Stimulated activated CD4-positive, alpha-beta T cell treated with anti-CD3 and anti-CD28 coated beads, Interleukin-1b, Interleukin-23, amount 100 ng/mL, for 1 hour (primary cell): ENCODE measurements at places on chromosomes 2 and 18.

DNA sequence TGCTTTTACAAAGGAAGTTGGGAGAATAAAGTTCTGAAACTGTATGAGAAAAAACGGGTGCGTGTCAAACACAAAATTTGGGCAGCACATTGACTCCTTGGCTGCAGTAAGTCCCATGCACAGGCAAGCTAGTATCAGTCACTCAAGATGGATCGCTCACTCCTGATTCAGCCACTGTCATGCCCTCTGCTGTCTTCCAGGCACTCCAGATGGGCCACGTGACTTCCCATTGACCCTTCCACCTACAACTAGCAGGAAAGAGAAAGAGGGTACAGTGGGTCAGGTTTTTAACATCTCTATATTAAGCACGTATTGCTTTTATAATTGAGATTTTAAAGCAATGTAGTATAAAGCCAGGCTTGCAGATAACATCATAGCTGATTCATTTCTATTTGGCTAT is 8.6 kb downstream of the ARHGEF33 start:
- DNase-seq: no peak

GRCh38 chr2:85255813-85256594 is 71.8 kb downstream of the TGOLN2 start:
- DNase-seq: no peak

DNA sequence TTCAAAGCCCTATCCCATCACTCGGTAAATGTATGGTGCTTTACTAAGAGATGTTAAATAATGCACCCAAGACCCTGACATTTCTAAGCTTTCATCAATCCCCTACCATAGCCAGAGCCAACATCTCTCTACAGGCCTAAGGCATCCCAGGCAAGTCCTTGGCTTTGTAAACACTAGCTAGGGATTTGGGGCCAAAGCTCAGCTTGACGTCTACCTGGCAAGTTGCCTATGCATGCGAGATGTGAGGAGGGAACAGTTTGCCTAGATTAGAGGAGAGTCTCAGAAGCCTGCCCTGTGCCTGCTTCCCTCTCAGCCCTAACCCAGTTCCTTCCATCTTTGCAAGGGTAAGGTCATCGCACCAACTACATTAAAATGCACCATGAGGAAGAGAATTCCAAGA is 221.5 kb upstream of the NCKAP5 start:
- no peak for DNase-seq

DNA sequence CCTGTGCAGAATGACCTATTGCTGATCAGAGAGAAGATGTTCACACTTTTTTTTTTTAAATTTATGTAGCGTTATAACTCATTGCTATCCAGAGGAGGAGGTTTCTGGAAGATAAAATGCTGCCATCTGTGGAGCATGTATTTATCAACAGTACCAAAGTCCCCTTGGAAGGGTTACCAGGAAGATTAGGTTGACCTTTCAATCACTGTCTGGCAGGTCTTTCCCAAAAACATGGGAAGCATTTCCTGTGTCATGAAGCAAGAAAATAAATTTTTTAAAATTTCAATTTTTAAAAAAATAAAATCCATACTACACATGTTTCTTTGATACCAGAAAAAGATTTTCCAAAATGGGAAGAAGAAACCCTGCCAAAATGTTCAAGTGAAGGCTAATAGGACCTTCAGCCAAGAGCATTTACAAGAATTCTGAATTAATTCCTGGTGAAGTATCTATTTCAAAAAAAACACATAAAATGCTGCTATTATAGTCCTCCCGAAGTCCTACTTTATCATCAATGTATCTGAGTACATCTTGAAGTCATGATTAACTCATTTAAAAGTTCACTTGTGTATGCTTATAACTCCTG is 143.9 kb upstream of the RND3 start:
- DNase-seq: no peak

DNA sequence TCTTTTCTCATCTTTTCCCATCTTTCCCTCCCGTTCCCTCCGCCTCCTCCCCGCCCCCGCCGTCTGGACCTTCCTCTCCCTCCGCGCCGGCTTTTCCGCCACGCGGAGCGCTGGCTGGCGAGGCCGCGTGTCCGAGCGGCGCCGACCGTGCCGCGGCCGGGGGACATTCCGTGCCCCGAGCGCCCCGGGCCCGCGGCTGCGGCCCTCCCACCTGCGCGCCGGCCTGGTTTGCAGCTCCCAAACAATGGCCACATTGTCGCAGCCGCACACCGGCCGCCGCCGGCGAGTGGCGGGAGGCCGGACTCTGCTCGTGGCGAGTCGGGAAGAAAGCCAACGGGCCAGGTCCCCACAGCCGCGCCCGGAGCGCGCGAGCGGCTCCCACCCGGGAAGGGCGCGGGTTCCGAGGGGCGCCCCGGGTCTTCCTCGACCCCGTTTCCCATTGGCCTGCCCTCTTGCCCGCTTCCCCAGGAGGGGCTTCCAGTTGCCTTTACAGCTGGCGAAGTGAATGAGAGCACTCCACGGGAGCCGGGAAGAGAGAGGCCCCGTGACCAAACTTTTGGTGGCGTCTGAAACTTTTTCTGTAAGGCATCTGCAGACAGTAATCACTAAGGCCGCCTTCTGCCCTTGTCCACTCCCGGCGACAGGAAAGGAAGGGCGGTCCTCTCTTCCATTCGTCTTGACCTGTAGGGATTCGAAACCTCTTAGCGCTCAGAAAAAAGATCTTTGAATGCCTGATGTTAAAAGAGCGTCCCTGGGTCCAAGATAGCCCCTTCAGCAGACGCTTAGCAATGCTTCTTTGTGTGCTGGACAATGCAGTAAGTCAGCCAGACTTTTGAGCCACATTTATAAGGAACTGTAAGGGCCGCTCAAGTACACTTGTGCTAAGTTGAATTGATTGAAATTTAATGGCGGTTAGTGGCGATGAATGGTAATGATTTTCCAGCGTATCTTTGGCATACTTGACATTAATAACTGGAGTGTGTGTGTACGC is 6.2 kb downstream of the GLI2 start:
- no peak for DNase-seq

DNA sequence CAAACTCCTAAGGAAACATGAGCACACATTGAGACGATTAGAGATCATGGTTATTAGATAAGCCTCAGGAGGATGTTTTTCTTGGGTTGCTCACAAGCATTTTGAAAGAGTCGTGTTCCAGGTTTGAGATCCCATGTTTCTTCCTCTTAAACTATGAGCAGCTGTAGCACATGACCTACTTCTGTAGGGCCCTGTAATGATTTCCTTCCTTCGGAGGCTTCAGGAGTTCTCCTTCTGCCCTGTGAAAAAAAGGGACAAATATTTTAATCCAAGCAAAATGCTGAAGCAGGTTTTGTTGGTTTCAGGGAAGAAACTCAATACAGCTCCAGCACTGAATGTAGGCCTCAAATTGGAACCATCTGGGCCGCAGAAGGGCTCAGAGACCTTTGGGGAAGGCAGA is 82.6 kb downstream of the POU3F3 start:
- DNase-seq: no peak

GRCh38 chr2:84815146-84815545 is 65.7 kb downstream of the TRABD2A start:
- no peak for DNase-seq

DNA sequence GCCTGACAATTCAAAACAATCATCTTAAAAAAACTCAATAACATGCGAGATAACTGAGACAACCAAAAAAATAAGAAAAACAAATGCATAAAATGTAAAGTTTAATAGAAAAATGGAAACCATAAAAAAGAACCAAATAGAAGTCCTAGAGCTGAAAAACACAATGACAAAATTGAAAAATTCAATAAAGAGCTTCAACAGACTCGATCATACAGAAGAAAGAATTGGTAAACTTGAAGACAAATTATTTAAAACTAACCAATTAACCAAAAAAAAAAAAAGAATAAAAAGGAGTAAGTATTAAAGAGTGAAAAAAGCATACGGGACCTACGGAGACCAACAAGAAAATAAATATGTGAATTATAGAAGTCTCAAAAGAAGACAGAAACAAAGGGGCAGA is 37.7 kb downstream of the GPC1 start:
- no peak for DNase-seq

DNA sequence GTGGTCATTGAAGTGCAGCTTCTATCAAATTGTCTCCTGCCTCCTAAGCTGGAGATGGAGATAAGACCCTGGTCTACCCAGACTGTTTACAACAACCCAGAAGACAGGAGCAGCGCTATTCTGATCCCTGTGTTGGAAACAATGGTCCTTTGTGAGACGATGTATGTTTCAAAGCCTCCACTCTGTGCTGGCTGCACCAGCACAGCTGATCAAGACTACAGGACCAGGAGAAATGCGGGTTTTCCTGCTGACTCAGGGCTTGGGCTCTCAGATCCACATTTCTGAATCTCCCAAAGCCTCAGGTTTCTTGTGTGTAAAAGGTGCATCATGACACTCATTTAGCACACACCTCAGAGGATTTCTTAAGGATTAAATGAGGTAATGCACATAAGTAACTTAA is 92.0 kb downstream of the POU3F3 start:
- no peak for DNase-seq

GRCh38 chr2:17591846-17592245 is 51.4 kb downstream of the VSNL1 start:
- DNase-seq: no peak

GRCh38 chr2:62660582-62661262 is 44.8 kb upstream of the EHBP1 start:
- DNase-seq: no peak

GRCh38 chr2:150617351-150617978 is 130.0 kb upstream of the RND3 start:
- DNase-seq: no peak

GRCh38 chr2:147758821-147759220 is 86.0 kb upstream of the ACVR2A start:
- no peak for DNase-seq

DNA sequence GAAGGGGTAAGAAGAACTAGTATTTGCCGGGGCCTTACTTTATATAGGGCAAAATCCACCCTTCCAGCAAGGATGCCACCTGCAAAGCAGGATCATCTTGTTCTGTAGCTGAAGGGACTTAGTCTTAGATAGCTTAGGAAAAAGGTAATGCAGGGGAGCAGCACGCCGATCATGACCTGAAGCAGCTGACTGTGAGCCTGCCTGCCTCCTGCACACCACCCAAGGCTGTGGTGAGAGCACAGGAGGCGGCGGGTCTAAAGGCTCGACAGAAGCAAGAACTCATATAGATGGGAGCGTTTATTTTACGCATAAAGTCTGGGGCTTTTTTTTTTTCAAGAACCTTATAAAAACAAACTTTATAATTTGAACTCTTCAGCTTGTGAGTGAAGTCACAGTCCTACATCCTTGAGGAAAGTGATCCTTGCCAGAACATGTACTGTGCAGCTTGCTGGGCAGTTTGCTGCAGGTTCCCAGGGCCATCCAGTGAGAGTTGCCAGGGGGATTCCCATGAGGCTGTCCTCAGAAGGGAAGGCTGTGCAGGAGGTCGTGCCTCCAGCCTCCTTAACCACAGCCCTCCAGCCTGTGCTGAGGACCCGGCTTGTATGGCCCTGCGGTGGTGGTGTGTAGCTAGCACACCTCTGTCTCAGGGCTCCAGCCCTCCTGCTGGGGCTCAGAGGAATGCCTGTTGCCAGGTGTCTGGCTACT is 92.1 kb downstream of the RNF144A start:
- DNase-seq: no peak

DNA sequence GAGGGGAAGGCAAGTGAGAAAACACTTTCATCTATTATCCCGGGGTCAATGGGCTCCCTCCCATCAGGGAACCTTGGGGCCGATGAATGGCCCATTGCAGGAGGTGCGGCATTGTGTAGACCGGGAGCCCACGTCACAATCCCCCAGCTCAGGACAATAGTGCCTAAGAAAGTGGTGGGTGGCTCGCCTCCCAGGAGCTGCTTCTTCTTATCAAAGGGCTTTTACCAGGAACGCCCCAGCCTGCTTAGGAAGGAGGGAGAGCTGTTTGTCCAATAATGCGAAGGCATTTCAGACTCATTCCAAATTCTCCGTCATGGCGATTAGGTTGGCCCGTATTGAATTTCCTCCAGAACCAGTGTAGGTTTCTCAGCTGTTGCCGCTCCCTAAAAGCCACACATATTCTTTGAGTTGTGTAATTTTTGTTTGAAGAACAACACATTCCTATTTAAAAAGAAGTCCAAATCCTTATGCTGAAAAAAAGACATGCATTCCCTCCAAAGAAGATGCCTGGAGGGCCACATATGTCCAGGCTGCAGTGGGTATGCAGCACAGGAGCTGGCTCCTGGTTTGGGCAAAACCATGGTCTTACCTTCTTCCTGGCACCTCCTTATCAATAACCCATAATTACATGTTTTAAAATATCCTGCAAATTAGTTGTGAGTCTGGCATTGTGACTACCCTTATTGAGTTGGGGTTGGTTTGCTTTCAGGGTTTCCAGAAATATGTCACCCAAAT is 264.7 kb downstream of the MYCN start:
- no peak for DNase-seq

- DNase-seq: no peak
Observed at GRCh38 chr2:182591774-182592173, 124.3 kb upstream of the DNAJC10 start.

DNA sequence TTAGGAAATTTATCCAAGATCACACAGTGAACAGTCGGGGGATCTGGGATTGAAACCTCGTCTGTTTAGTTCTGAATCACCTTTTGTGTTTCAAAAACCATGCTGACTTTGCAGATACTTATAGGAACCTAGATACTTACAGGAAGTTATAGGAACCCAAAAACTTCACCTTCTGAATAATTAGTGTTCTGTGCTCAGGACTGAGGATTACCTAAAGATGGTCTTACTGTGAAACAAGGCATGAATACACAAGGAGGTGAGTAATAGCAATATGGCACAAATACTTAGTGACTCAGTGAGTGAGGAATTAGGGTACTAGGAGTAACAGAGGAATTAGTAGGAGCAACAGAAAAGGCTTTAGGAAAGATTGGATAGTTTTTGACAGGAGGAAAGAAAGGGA is 145.5 kb downstream of the LRATD1 start:
- no peak for DNase-seq

GRCh38 chr2:188117706-188118105 is 174.0 kb upstream of the GULP1 start:
- no peak for DNase-seq

DNA sequence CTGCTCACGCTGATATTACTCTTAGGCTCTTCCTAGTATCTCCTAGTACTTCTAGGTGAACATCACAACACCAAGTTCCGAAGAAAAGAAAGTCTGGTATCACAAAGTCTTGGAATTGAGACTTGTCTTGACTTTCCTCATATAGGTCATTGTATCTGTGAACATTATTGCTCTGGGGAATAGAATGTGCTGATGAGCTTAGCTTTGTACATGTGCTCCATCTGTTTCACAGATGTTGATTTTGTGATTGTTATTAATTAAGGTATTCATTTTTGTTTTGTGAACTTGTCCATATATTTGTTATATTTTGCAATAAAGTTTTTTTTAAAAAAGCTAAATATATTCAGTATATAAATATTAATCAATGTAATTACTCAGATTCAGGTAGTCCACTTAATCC is 111.7 kb downstream of the BABAM2 start:
- DNase-seq: no peak

GRCh38 chr18:43932140-43932539 is 654.9 kb upstream of the SYT4 start:
- DNase-seq: no peak

- no peak for DNase-seq
Observed at GRCh38 chr18:12113999-12114646, 20.5 kb downstream of the ANKRD62 start.

- no peak for DNase-seq
Observed at GRCh38 chr2:240254337-240255164, 114.1 kb upstream of the OTOS start.

GRCh38 chr2:166900700-166901099 is 12.4 kb downstream of the XIRP2 start:
- DNase-seq: no peak
